ENCODE measurements at places on chromosomes 4 and X.

DNA sequence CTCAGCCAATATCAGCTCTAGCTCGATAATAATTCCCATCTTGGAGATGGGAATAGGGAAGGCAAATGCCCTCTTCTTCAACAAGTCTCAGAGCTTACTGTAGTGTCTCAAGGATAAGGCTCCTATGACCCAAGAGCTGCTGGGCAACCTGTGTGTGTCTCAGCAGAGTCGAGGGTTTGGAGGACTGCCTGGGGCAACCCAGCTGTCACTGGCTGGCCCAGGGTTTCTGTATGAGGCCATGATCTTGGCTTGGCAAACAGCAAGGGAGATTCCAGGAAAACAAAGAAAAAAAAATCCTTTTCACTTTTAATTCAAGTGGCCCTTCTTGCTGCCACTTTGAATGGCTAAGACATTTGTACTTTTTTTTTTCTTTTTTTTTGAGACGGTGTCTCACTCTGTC, 34.4 kb downstream of the TMSB4X start:
- no peak for DNase-seq

- DNase-seq: no peak
Observed at GRCh38 chr4:122689972-122690371, 42.5 kb upstream of the BBS12 start.

GRCh38 chr4:107709916-107710315, 10.1 kb downstream of the PAPSS1 start:
- DNase-seq: no peak

GRCh38 chrX:110836982-110837381, 41.4 kb upstream of the CHRDL1 start:
- no peak for DNase-seq

DNA sequence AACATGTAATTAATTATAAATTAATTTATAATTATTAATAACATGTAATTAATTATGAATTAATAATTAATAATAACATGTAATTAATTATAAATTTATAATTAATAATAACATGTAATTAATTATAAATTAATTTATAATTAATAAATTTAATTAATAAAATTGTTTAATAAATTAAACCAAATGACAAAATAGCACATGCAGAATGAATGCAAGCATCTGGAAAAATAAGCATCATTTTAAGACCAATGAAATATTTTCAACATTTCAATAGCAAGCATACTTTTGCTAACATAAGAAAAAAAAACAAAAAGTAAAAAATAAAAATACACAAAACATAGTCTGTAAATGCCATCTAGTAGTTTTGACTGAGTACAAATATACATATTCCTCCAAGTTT, 21.8 kb downstream of the GYPE start:
- no peak for DNase-seq

DNA sequence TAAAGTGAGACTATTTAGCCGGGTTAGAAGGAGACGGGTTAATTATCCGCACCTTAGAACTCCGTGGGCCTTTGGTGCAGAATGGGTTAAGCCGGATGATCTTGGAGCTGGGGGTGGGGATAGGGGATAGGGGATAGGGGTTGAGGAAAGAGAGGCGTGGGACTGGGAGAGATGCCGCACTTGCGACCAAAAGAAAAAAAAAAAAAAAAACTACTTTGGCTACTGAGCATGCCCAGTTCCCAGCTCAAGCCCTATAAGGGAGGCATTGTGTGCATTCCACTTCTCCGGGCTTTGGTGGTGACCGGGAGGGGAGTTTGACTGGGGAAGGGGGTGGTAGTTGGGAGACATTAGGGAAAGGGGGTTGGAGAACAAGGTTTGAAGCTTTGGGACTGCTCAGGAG, at the start of gene SLITRK4:
Gene SLITRK4, minus strand, starts transcription at position 187 of the 400 bp plus-strand sequence. CDS start 4,993 bp downstream, outside the sequence.
- DNase-seq: no peak

DNA sequence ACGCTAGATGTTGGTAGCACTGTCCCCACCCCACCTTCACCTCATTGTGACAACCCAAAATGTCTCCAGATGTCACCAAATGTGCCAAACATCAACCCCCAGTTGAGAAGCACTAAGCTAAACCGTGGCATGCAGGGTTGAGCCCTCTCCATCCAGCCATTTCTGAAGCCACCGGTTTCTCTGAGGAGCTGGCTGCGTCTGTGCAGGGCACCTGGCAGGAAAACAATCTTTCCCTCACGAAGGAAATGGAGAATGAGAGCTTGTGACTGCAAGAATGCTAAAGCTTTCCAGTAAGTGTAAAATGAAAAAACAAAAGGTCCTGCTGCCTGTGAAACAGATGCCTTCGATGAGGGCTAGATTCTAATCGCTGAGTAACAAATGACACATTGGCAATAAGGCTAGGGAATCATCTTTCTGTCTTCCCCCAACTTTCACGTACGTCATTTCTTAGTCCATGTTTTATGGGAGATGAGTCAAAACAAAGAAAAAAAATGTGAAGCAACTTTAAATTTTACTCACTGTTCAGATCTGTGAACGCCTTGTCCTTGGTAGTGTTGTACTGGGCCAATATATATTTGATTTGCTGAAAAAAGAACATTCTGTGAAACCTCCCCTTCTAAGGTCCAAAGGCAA, 59.9 kb downstream of the PROM1 start:
- DNase-seq: no peak

GRCh38 chr4:126777649-126778048, 855.1 kb upstream of the INTU start:
- DNase-seq: no peak

DNA sequence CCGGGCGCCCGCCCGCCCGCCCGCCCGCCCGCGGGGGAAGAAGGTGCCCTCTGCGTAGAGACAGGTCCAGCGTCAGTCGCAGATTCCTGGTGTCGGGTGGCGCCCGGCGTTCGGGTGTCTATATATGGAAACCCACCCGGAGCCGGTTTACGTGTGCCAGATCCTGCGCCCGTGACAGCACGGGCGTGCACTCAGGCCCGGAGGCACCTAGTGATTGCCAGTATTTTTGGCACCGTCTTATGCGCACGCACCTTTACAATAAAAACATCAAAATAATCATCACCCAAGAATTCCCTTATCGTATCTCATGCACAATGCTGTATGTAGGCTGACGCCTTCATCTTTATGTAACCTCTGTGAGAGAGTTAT, 519 bp downstream of the SLC25A4 start:
- peak; percentile 8 for DNase-seq

GRCh38 chrX:9532349-9532748, 67.5 kb downstream of the TBL1X start:
- DNase-seq: no peak

- no peak for DNase-seq
Observed at GRCh38 chr4:82969414-82969813, 41.2 kb downstream of the LIN54 start.

- no peak for DNase-seq
Observed at GRCh38 chrX:16112428-16112827, 10.9 kb upstream of the GRPR start.

GRCh38 chrX:47808904-47809788, 27.6 kb upstream of the ZNF81 start:
- no peak for DNase-seq

DNA sequence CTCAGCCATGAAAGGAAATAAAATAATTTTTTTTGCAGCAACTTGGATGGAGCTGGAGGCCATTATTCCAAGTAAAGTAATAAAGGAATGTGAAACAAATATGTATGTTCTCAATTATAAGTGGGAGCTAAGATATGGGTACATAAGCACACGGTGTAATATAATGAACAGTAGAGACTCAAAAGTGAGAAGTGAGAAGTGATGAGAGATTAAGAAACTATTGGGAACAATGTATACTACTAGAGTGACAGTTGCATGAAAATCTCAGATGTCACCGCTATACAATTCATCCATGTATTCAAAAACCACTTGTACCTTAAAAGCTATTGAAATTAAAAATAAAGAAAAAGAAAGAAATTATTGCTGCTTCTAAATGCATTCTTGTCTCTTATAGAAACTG, 182.9 kb upstream of the TACR3 start:
- DNase-seq: no peak

All from activated effector memory CD4-positive, alpha-beta T cell treated with Interleukin-2 at 50 U/mL for 16 hours (primary cell).